ENCODE measurements at places on chromosomes 6 and 20. TPM values are rescaled to one million over a fixed set of nuclear protein-coding genes. Genes with fewer than 3 reads are reported as not detected.

- DNase-seq: no peak
Observed at GRCh38 chr20:25465243-25466135, 58.0 kb downstream of the GINS1 start.

DNA sequence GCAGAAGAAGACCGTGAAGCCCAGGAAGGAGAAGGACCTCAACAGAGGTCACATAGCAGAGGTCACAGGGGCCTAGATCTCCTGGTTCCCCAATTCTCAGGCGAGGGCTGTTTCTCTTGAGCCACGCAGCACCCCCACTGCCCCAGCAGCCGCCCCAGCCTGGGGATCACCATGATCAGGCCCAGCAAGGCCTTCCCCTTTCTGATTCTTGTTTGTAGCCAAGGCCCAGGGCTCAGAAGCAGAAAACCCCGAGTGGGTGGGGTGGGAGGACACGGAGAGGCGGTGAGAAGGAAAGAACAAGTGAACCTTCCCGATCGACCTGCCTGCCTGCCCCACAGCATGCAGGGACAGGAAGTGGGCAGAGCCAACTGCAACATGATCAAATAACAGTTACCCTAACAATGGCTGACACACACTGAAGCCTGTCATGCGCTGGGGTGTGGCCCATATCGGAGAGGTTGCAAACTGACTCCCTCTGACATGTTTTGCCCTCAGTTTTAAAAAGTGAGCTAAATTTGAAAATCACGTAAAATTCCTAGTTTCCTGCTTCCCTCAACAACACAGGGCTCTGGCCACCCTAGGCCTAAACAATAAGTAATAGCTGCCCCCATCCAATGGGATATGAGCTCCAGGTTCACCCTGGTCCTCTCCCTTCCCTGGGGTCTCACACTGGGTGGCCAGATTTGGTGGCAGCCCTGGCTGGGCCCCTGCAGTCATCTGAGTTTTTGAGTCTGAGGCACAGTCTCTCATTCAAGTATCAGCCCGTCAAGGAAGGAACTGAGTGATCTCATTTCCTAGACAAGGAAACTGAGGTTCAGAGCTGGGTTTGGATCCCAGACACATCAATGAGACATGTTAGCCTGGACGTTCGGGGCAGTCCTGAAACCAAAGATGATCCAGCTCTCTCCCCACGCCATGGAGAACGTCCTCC is 6.5 kb downstream of the PEDS1 start:
- DNase-seq: peak; percentile 84

GRCh38 chr6:79143320-79143898 is 65.4 kb upstream of the PHIP start:
- no peak for DNase-seq

- no peak for DNase-seq
Observed at GRCh38 chr6:148169706-148170105, 172.9 kb upstream of the SASH1 start.

DNA sequence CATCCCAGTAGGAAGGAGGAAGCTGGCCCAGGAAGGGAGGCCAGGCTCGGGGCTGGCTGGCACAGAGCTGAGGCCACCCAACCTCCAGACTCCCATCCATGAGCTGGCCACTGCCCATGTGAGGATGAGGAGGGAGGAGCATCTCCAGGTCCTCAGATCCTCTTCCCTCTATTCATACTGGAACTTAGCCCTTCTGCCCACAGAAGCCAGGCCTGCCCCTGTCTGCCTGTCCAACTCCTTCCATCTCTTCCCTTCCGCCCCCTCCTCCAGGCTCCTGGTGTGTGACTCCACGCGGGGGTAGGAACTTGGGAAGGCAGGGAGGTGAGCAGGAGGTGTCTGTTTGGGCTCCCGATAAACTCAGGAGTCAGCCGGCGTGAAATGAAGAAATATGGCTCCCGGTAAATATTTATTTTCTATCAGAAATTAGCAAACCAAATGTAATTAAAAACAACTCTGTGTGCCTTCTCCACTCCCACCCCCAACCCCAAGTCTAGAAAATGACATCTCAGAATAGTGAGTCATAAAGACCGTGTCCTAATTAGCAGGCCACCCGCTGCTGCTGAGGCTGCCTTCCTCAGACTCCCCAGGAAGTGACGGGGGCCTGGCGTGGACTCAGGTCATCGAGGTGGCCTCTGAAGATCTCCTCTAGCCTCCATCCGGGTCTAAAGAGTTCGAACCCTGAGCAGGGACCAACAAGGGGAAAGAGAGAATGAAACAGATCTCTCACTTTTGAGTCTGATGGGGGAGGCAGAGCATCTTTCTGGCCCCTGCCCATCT is 81.9 kb downstream of the MDGA1 start:
- no peak for DNase-seq

- DNase-seq: no peak
Observed at GRCh38 chr6:167275001-167275400, 16.1 kb upstream of the UNC93A start.

DNA sequence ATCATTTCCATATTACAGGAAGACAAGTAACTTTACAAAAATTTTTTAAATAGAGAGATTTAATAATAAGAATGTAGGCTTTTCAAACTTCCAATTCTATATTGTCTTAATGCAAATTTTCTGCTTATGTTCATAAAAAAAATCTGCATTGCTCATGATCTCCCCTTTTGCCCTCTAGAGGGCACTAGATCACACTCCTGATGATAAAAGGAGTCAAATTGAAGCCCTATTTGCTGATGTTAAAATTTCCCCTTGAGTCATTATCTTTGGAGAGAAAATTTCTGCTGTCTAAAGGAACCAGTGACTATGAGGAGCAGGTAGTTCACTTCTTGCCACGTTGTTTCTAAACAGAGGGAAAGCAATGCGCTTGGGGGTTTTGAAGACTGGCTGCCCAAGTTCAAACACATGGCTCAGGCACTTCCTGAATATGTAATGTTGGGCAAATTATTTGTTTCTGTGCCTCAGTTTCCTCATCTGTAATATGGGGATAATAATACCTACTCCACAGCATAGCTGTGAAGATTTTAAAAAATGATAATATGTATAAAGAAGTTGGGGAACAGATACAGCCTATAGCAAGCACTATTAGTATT is 874.2 kb downstream of the TFAP2A start:
- DNase-seq: peak; percentile 58

DNA sequence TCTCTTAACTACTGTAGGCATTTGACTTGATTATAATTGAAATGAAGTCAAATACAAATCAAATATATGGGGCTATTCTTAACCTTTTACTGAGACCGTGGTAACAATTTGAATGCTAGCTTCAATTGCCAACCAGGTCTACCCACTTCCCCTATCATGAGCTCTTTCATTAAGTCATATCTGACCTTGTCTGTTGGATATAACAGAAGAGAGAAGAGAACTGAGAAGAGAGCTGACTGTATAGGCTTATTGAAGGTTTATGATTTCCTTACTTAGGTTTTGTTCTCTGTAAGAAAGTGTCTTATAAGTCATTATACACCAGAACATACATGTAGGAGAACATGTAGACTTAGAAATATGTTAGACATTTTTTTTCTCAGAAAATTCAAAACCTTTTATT is 549.4 kb downstream of the COL12A1 start:
- no peak for DNase-seq

GRCh38 chr6:165456286-165456685 is 146.9 kb upstream of the C6orf118 start:
- no peak for DNase-seq

DNA sequence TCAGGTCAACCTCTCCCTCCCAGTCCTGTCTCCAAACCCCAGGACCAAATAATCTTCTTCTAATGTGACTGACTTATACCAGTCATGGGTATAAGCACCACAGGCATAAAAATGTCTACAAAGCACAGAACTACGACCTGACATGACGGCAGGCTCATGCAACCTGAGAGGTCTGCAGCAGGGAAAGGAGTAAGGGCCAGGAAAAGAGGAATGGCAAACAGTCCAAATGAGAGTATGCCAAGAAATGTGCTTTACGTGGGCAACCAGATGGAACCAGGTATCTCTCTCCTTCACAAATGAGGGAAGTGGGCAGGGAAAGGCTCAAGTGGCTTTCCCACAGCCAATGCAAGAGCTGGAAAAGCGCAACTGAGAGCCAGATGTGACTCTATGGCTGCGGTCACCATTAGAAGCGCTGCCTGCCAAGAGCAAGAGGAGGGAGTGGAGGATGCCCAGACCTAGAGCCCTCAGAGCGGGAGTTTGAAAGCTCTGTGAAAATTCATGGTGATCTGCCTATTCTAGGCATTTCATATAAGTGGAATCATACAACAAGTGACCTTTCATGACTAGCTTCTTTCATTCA is 6.0 kb downstream of the APMAP start:
- no peak for DNase-seq

The C4B gene
- 2.9 TPM for polyA plus RNA-seq

All from endothelial cell of umbilical vein (primary cell).